CMK (cell line): ENCODE measurements at places on chromosomes 7 and 10.

DNA sequence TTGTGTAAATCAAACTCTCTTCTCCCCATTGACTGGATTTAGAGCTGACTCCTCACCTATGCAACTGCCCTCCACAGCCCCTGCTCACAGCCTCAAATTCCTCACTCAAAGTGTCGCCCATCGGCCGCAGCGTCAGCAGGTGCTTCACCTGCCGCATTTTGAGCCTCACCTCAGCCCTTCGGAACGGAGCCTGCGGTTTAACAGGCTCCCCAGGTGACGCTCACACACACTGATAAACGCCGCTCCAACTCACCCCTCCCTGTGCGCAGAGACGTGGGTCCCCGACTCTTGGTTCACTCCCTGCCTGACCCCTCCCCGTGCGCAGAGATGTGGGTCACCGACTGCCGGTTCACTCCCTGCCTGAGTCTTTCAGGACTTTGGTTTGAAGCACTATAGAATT lies 57.1 kb downstream of the CARD11 start:
- DNase-seq, result no peak

GRCh38 chr7:157691586-157692459 lies 355.0 kb downstream of the DNAJB6 start:
- DNase-seq, result no peak

DNA sequence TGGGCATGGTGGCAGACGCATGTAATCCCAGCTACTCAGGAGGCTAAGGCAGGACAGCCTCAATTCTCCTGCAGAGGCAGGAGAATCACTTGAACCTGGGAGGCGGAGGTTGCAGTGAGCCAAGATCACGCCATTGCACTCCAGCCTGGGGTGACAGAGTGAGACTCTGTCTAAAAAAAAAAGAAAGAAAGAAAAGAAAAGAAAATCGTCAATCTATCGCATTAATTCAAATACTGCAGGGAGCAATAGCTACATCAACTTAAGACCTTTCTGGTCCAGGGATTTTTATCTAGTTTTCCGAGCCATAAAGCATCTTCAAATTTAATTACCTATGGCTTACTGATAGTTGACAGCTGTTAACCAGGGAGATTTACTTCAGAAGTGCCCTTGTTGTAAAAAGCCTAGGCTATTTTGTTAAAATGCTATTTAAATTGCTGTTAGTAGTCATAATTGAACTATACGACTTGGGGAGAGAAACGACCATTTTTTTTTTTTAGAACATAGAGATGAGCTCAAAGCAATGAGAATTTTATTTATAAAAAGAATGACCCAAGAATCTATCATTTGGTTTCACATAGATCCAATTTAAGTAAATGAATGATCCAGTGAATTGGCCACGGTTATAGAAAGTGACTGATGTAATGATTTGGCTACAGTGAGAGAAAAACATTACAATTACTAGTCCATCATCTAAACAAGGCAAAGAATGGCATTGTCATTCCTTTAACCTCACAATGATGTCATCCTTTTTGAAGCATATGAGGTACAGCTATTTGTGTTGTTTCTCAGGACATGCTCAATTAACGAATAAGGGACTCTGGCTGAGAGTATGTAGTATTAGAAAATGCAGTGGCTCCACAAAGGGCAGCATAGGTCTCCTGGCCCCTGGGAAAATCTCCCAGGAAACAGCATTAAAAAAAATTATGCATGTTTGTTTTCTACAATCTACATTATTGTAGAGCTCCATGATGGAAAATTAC lies 85.3 kb downstream of the SEMA3C start:
- no peak for DNase-seq

DNA sequence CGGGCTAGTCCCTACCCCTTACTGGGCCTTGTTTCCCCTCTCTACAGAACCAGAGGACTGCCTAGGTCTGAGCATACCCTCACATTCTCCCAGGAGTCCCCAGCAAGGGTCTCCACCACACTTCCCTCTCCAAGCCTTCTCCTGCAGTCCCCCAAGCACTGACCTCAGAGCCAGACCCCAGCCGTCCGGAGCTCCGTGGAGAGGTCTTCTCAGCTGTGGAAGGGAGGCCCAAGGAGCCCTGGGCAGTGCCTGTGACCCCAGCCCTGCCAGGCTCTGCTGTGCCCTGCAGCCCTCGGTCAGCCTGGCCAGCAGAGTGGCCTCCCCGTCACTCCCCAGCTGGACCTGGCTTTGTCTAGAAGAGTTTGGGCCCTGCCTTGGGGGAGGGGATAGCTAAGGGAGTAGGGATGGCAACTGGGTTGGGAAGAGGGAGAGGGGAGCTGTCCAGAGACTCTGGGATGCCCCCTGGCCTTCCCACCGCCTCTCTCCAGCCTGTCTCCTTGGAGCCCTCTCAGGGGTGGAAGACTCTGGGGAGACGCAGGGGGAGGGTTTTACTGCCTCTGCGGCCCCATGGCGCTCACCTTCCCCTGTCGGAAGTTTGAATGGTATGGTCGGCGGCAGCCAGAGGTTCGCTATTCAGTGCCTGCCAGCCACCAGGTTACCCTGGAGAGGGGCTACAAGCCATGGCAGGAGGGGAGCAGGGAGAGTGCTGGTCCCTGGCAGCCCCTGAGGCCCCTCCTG lies at the start of gene C10orf105:
TSS of gene C10orf105 (minus strand) at position 315 of the 738 bp plus-strand sequence. CDS start 3,441 bp downstream, outside the sequence.
- no peak for DNase-seq

DNA sequence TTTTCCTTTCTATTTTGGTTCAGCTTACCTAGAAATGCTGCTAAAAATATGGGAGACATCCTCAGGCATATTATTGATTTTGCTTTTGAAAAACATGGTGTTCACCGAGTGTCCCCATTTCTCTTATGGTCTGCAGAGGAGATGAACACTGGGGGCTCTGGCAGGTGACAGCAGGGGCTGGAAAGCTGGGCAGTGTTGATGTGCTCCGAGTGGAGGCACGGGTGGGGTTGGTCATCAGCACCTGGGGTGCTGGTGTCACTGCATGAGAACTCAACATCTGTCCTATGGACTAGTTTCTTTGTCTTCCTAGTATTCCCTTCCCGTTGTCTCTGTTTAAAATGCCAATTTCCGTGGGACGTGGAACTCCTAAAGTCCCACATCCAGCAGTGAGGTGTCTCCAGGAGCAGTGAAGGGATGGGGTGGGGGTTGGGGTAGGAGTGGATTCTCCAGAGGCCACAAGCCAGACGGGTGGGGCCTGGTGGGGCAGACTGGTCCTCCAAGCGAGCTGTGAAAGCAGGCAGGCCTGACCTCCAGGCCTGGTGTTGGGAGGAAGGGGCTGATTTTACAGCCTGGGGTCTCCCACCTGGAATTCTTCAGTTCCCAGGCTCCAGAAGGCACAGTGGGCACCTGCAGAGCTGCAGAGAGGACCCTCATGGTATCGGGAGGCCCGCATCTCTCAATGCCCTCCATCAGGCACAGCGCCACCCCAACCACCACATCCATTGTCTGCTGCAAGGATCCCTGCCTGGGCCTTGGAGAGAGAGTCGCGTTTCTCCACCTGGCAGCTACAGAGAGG lies 24.4 kb downstream of the ZNF775 start:
- no peak for DNase-seq

DNA sequence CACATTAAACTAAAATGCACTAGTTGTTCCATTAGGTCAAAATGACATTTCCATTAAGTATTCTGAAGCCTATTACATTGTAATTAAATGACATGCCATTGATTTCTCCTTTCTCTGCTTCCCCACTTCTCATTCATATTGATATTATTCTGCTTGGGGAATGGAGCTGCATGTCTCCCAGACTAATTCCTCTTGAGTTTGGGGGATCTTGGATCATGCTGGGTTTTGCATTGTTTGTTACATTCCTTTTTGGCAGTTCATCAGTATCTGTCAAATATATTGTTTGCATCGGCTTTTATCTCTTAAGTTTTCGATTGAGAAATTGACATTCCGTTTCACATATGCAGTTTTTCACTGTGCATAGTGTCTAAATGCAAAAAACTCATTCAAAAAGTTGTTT lies 65.1 kb upstream of the CYP26C1 start:
- DNase-seq, result no peak

- DNase-seq, result no peak
Measured at GRCh38 chr7:139118234-139118804, 8.8 kb upstream of the ZC3HAV1 start.

DNA sequence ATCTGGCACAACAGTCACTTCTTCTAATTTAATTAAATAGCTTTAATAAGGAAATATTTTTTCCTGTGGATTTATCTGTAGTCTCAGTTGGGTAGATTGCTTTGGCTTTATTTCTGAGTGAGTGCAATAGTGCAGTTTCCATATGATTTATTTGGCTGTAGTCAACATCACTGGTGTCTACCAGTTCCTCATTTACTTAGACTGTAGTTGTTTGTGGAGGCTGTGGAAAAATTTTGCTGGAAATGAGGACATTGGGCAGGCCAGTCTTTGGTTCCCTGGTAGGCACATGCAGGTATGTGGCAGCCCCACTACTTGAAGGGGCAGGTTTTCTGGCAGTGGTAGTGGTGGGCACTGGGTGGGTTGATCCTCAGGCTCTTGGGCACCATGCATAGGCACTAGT lies 15.5 kb downstream of the TAS2R40 start:
- no peak for DNase-seq

DNA sequence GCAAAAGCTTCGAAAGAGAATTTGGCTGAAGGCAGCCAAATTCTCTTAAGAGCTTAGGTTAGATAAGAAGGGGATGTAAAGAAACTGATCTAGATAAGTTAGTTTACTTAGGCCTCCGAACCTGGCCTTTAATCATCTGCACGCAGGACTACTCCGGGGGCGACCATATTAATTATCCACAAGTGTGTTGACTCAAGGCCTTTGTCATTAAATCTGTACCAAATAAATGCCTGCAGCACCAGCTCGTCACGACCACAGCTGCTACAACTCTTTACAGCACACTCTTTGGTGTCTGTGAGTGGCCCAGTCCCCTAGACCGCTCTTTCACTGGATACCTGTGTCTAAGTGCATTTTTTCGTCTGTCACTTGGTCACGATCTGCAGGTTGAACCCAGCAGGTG lies 69.8 kb upstream of the LSM8 start:
- DNase-seq, result no peak

GRCh38 chr10:12327074-12327473 lies 22.3 kb upstream of the CAMK1D start:
- DNase-seq, result no peak

GRCh38 chr10:91210435-91210834 lies 10.0 kb upstream of the PCGF5 start:
- no peak for DNase-seq

GRCh38 chr10:71663311-71663710 lies 56.3 kb downstream of the C10orf105 start:
- DNase-seq, result no peak

- DNase-seq, result no peak
Measured at GRCh38 chr7:110854166-110854565, 236.8 kb upstream of the LRRN3 start.

GRCh38 chr7:143411976-143412708 lies 3.5 kb upstream of the EPHA1 start:
- DNase-seq, result no peak

GRCh38 chr10:64261676-64262075 lies 740.5 kb downstream of the REEP3 start:
- DNase-seq, result no peak

DNA sequence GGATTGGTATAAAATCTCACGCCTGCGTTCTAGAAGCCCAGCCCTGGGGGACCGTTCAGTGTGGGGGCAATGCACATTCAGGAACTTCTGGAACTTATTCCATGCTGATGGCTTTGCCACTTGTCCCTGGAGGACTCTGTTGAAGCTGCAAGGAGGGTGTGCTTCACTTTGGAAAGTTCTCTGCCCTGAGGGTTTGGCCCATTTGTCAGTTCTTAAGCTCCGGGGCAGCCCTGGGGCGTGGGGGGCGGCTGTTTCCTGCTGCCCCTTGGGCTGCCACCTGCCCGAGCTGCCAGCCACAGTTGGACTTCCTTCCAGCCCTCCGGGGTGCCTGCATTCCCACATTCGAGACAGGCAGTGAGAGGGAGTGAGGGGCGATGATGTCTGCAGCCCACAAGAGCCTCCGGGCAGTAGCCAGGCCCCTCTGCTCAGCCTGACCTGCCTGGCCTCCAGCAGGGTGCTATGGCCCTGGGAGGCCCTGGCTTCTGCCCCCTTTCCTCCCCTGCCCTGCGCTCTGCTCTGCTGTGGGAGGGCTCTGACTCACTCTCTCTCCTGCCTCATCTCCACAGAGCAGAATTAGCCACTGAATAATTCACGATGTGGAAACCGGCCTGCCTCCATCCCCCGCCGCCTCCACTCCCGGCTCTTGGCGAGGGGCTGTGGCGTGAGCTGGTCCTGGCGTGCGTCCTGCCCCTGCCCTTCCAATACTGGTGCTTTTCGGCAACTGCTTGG lies 1.9 kb downstream of the TTYH3 start:
- no peak for DNase-seq

- no peak for DNase-seq
Measured at GRCh38 chr10:122492999-122493481, 31.7 kb downstream of the HTRA1 start.
